Stimulated activated CD8-positive, alpha-beta memory T cell treated with anti-CD3 and anti-CD28 coated beads, Interleukin-4, amount 100 ng/mL, for 1 hour (primary cell): ENCODE measurements at places on chromosomes 5 and 9.

- no peak for DNase-seq
Measured at GRCh38 chr9:99075246-99075912, 29.5 kb upstream of the TGFBR1 start.

DNA sequence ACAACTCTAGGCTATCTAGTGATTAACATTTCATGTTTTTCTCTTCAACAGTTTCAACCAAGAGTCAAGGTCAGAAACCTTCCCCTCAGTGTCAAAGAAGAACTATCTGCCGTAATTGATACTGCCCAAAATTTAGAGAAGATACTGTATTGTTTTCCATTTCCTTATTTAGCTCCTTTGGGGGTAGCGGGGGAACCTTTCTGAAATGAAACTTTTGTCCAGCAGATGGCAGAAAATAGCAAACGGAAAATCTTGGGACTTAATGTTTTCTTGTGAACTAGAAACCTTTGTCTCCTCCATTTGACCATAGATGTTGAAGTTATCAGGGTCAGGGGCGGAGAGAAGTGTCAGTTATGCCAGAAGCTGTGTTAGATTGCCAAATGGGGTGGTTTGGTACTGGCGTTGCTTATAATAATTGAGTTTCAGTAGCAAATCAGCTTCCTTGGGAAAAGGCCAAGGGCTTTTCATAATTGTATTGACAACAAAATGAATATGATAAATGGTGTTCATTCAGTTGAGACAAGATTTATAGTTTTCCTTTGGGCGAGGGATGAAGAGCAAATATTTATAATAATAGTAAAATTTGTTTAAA lies 101.7 kb upstream of the TLX3 start:
- DNase-seq = no peak

DNA sequence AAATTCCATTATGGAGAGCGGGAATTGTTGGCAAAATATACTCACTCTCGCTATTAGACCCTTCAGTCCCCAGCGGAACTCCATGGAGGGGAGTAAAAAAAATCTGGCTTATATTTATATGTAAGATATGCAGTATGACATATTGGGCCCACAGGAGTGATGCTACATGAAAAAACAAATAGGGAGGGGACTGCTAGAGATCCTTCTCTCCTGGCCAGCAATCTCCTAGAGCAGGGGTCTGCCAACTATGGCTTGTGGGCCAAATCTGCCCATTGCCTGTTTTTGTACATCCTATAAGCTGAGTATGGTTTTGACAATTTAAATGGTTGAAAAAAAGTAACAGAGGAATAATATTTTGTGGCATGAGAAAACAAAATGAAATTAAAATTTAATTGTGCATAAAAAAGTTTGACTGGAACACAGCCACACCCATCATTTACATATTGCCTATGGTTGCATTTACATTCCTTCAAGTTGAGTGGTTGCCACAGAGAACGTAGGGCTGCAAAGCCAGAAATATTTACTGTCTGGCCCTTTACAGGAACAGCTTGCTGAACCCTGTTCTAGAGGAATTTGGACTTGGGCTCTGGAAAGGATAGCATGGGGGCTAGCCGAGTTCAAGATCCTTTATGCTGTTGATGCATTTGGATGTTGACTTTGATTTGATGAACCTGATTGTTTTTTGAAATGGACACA lies 197.3 kb upstream of the CLINT1 start:
- no peak for DNase-seq

DNA sequence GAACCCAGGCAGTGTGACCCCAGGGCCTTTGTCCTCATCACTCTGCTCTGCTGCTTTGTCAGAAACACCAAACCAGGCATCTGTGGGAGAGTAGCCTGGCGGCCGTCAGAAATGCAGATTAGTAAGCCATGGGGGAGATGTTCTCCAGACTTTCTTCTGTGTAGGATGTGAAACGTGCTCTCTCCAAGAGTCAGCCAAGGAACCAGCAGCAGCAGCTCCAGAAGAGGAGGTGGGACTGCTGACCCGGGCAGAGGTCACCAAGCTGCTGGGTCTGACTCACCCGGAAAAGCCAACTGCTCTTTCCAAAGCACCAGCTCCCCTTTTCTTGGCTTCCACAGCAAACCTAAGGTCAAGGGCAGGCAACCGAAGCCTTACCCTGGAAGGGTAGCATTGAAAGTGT lies 14.4 kb upstream of the ABLIM3 start:
- no peak for DNase-seq

DNA sequence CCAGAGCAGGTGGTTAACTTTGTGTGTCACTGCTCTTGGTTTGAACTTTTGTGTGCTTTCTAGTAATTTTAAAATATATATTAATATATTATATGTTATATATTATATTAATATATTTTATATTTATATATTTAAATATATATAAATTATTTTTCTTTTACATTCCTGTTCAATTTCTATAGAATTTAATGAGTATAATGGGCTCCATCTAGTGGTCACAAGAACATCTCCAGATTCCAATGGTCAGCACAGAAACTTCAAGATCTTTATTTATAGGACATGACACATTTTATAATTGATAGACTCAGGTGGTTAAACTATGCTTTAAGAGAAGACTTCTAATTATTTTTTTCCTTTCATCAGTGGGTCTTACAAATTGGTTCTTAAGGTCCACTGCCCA lies 39.1 kb downstream of the COL23A1 start:
- DNase-seq = no peak

DNA sequence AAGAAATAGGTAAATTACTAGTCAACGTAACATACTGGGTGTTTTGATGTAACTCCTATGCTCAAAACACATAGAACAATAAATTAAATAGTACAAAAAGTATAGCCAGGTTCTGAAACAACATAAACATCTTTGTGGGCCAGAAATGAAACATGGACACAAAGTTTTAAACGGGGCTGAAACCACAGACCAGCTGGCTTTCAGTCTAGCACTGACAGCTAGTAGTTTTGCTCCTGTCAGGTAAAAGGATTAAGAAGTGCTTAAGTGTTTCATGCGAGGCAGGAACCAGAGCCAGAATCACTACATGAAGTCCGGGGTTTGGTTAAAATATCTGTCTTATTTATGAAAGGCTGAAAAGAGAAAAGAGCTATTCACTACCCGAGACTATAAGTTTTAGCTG lies 19.5 kb downstream of the DCAF10 start:
- DNase-seq = no peak

GRCh38 chr5:54094706-54095105 lies 215.7 kb downstream of the ARL15 start:
- no peak for DNase-seq

GRCh38 chr5:93411716-93412115 lies 169.3 kb downstream of the NR2F1-AS1 start:
- no peak for DNase-seq

DNA sequence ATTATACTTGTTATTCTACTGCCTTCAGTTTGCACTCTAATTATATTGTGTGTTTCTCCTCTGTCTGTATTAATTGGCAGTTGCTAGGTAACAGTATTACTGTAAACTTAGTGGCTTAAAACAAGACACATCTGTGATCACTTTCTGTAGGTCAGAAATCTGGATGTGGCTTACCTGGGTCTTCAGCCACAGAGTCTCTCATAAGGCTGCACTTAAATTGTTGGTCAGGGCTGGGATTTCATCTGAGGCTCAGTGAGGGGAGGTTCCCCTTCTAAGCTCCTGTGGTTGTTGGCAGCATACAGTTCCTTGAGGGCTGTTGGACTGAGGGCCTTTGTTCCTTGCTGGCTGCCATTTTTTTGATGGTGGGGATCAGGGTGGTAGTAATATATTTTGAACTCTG lies 68.8 kb downstream of the SLC44A1 start:
- no peak for DNase-seq

GRCh38 chr9:120403543-120403856 lies 176.5 kb downstream of the CDK5RAP2 start:
- no peak for DNase-seq

DNA sequence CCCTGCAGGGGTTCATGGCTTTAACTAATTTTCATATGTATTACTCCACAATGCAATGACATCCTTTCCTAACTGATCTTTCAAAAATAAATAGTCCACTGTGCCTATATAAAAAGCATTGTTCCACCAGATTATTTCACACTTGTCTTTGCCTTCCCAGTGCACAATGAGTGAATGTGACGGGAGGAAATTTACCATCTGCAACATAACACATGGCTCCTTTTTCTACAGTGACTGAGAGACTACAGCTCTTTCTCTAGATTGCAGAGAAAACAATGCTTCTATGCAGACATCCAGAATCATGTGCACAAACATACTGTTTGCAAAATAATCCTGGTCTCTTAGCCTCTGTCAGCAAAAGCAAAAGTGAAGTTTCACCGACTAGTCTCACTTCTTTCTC lies 483.7 kb upstream of the PIK3R1 start:
- DNase-seq = no peak

DNA sequence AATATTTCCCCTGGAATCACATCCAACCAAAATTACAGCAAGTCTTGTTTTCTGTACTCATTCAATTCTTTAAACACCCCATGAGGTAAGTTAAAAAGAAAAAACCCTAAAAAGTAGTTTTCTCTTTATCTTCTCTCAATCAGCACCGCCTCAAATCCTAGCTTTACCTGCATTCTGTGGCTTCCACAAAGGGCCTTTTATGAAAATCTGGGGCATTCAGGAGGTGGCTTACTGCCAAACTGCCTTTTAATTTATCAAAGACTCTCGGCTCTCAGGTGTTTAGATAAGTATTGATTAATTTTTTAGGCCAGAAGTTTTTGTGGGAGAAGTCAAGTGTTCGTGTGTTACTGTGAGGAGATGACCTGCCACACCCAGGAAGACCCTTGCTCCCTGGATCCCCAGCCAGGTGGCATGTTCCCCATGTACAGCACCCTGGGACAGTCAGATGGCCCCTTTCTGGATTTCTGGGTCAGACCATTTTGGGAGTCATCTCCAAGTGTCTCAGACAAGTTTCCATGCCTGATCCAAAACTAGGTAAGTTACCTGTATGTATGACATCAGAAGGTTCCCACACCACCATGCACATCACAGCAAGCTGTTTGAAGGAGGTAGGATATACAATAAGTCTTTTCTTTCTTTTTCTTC lies 6.2 kb upstream of the TMEM171 start:
- DNase-seq = no peak

- no peak for DNase-seq
Measured at GRCh38 chr9:78620764-78621163, 323.8 kb downstream of the PSAT1 start.

DNA sequence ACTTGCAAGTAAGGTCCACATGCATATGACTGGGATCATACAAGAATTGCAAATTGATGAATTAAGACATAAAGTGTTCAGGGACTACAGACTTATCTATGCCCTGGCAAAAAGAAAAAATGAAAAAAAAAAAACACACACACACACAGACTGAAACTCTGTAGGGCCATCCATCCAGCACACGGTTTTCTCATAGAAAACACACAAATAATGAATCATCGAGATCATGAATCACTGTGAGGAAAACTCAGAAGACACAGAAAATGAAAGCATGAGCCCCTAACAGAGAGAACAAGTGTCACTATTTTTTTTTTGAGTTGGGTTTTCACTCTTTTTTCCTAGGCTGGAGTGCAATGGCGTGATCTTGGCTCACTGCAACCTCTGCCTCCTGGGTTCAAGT lies 185.2 kb downstream of the IRX2 start:
- no peak for DNase-seq

DNA sequence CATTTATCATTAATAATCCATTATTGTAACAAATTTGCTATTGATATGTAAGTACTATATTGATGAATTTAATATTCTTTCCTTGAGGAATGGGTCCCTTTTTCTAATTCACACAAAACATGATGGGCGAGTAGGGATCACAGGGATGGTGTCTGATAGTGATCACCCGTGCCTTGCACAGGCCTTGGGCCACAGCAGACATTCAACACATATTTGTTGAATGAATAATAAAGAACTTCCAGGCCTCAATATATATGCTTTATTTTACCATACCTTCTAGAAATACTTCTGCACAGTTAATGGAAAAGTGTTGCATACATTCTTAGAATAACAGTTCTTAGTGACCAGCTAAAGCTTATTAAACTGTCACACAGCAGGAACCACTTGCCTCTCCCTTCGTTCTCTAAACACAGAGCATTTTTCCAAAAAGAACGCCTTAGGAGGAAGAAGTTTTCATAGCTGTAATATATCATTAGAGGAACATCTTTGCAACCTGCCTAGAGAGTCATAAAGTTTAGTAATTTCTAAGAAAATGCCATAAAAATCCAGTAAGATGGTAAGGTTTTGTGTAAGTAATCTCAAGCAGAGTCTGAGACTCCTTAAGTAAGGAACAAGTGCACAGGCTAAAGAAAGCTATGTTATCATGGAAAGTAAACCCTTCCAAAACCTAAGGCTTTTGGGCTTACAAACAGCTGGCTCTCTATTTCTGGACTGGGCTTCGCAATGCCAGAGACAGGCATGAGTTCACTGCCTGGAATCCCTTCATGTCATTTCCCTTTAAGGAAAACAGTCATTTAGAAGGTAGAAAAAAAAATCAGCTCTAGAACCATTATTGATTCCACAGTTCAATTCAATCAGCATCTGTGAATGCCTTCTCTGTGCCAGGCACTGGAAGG lies 17.7 kb downstream of the TTLL11 start:
- no peak for DNase-seq

GRCh38 chr5:76836181-76836580 lies 13.6 kb upstream of the S100Z start:
- DNase-seq = no peak

DNA sequence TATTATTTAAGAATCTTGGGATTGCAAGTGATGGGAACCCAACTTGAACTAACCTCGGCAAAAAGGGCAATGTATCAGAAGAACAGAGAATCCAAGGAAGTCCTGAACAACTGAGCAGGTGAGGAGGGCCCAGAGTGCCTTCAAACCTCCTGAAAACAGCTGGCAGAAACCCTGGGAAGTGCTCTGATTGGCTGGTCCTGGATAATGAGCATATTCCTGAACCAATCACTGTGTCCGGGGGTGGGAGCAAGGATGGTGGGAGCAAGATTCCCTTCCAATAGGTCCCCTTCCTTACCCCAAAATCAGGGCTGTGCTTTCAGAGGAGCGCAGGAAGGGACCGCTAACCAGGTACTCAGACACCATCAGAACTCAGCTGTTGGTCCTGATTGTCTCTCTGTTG lies 31.9 kb upstream of the TBC1D2 start:
- no peak for DNase-seq
